ENCODE measurements at places on chromosomes 5 and 9.

DNA sequence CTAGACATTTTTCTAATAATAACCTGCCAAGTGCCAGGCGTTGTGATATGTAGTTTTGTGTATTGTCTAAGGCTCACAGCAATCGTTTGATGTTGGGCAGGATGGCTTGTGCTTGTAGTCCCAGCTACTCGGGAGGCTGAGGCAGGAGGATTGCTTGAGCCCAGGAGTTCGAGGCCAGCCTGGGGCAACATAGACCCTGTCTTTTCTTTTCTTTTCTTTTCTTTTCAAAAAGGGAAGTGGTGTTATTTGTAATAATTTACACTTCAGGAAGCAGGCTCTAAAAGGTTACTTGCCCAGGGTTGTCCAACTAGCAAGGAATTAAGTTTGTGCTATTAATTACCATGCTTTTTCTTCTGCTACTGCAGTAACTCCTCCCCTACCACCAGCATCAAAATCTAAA, 3.2 kb downstream of the ZNF131 start:
- no peak for DNase-seq

DNA sequence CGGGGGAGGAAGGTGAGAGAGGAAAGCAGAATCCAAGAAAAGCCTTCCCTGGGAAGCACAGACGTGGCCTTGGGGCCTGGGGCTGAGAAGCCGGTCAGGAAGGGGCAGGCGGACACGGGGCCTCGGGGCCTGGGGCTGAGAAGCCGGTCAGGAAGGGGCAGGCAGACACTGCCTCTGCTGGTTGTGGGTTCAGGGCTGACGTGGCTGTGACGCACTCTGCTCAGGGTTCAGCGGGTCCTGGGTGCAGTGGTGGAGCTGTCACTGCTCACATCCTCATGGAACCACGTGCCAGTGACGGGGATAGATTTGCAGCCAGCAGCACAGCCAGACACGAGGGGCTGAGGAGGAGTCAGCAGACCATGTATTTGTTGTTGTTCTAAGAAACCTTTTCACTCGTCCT, 12.8 kb downstream of the PAEP start:
- DNase-seq: no peak

DNA sequence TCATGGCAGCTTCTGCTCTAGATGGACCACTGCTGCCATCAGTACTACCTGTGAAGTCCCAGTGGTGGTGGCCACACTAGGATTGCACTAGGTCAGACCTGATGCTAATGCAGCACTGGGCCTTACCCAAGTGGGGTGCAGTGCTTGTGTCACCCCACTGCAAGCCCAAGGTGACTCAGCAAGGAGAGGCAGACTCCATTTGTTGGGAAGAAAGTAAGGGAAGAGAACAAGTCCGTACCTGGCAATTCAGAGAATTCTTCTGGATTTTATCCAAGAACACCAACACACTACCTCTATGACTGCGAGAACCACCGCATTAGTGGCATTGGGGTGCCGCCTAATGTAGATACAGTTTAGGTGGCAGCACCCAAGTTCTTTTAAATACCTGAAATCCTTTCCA, 34.0 kb upstream of the TYRP1 start:
- no peak for DNase-seq

DNA sequence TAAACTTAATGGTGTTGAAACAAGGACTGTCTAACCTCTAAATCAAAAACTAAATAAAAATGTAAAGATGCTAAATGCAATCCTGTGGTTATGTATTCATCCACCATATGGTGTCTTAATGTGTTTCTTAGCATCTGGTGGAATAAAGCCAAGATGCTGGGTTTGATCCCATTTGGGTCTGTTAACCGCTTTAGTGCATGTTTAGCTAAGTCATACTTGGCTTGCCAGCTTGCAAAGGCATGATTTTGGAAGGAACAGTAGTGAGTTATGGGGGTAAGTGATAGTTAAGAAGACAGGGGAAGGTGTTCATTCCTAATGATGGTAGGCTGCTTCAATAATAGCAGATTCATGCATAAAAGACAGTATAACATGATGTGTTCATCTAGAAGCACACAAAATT, 139.0 kb upstream of the SLC27A6 start:
- DNase-seq: no peak

DNA sequence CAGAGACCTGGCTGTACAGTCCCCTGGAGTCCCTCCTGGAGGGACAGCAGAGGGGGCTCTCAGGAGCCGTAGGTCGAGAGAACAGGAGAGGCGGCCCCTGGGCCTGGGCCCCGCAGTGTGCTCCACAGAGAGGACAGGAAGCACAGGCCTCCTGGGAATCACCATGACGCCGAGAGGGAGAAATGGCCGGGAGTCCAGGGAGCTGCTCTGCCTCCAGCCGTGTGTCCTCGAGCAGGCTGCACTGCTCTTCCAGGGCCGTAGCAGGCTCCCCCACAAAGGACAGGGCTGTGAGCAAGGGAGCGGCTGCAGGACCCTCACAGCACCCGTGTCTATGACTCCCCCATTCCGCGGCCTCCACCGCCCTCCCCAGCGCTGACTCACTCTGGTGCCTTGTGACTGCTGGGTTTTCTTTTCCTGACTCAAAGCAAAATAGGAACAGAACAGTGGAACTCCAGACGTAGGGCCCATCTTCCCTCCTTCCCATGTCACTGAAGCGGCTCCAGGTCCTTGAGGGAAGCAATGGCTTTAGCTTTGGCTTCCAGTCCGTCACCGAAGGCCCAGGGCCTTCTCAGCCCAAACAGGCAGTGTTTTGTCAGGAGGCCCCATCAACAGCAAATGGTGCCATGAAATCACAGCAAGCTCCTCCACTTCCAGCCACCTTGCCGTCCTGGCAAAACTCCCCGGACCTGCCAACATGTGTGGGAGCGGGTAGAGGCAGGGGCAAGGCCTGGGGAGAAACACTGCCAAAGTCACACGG, 114.2 kb downstream of the LHFPL2 start:
- DNase-seq: no peak

GRCh38 chr9:85451680-85452079, 290.1 kb downstream of the AGTPBP1 start:
- DNase-seq: no peak

DNA sequence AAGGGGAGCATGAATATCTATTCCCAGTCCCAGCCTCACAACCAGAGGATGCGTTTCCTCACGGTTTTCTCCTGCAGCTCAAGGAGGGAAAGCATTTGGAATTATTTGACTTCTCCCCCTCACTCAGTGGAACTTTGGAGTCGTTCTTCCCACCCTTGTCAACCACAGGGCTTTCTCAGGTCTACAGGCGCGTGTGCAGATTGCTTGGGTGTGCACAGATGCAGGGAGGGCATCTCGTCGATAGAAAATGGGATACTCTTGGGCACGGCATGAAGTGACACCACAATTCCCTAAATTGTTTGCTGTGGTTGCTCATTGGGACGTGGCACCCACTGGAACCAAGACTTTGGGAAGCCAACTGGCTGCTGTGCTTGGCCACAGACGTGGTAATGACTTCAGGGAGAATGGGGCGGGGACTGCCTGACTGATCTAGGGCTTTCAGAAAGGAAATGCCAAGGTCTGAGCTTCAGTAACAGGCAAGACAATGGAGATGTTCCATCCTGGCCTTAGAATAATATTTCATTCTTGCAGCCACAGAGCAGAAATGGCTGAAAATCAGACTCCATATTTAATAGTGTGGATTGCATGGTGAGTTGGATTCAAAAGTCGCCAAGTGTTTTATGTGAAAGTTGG, 12.2 kb upstream of the OBP2B start:
- no peak for DNase-seq

DNA sequence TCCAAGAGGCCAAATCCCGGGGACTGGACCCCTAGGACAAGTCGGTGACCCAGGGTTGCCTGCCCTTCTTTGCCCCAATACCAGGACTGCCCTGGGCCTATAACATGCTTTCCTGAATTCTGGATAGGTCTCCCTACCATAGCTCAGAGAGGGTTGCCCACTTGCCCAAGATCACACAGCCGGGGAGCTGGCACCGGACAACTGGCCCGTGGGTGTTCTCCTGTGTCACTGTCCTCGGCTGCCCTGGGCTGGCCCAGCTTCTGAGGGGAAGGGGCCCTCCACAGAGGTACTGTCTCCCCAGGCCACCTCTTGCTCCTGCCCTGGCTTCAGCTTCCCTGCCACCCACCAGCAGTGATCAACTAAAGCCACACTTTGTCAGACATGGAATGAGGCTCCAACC, 28.8 kb upstream of the TTLL11 start:
- no peak for DNase-seq

- DNase-seq: no peak
Observed at GRCh38 chr5:55680353-55680752, 31.8 kb downstream of the SLC38A9 start.

DNA sequence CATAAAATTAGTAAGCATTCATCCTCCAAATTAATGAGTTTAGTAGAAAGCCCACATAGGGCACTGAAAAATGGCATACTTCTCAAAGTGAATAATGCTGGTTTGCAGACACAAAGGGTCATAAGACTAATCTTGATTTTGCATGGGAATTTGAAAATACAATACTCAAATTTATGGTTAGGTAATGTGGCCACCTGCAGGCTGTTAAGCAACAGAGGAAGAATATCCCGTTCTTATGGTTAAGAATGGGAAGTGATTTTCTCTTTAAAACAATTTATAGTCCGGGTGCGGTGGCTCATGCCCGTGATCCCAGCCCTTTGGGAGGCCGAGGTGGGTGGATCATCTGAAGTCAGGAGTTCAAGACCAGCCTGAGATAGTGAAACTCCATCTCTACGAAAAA, 9.4 kb upstream of the PLCXD3 start:
- DNase-seq: no peak

- no peak for DNase-seq
Observed at GRCh38 chr5:158165647-158166046, 306.7 kb upstream of the CLINT1 start.

- DNase-seq: no peak
Observed at GRCh38 chr5:119355244-119355638, 578 bp upstream of the TNFAIP8 start.

GRCh38 chr9:125447202-125447802, 185.7 kb downstream of the GAPVD1 start:
- no peak for DNase-seq

DNA sequence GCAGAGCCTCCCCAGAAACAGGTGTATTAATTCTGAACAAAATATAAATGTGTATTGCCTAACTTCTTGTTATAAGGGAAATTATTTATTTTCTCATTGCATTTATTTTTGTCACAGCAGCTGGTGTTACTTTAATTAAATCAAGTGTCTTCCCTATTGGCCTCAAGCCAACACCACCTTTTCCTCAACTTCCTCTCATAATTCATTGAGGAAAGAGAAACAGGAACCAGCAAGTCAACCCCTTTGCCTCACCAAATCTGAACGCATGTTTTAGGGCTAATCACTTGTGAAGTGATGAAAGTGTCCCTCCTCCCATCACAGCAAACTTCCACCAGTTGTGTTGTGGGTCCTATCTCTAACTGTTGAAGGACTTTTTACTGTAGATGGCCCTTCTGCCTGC, 73.1 kb downstream of the DIRAS2 start:
- peak; percentile 2 for DNase-seq

GRCh38 chr5:89733772-89734171, 675.8 kb downstream of the CETN3 start:
- DNase-seq: no peak

DNA sequence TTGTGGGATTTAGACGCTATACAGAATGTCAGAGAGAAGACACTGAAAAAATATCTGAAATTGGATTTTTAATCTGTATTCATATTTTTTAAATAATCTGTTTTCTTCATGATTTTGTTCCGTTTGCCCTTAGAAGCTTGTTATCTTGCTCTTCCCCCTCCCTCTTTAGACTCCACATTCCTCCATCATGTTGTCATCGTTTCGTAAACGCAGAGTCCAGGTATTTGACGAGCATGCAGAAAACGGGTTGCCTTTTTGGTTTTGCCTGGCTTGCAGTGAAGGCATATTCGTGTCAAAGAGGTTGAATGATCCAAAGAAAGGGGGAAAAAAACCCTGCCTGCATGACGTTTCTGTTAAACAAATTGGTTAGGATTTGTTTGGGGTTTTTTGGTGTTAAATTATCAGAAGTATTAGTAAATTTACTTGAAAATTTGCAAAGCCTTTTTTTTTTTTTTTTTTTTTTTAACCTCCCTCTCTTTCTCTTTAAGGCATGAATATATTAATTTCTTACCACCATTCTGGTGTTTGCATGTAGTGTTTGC, 2.9 kb downstream of the SPTAN1 start:
- DNase-seq: no peak

DNA sequence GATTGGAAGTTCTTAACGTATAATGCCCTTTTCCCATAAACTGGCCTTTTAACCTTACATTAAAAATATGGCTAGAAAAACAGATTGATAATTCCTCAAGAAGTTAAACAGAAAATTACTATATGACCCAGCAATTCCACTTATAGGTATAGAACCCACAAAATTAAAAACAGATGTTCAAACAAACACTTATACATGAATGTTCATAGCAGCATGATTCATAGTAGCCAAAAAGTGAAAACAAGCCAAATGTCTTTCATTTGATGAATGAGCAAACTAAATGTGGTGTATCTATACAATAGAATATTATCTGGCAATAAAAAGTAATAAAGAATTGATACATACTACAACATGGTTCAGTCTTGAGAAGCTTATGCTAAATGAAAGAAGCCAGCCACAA, 35.5 kb downstream of the POU5F2 start:
- DNase-seq: no peak

- DNase-seq: no peak
Observed at GRCh38 chr9:135508211-135508820, 7.8 kb downstream of the MRPS2 start.

DNA sequence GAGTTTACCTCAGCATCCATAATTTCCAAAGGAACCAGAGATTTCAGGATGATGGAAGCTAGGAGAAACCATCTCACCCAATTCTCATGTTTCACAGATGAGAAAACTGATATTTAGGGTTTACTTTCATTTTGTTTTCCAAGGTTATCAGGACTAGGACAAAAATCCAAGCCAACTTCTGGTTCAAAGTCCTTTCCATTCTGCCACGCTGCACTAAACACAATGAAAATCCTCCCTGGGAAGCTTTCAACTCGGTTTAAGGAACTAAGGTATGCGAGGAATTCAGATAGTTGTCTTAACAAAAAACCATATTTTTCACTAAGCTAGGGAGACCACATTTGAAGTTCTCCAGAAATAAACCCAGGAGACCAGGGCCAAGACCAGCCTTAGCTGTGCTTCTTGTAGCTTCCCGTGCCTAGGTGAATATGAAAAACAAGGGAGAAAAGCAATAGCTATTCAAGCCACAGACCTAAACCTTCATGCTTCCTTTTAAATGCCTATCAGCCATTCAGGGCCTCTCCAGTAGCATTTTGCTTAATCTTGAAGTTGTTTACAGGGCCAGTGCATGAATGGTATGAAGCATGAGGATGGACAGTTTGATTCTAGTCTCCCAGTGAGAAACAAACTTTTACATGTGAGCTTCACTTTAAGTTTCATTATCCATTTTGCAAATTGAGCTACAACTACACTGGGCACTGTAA, 167.9 kb downstream of the DENND1A start:
- DNase-seq: no peak

GRCh38 chr5:143550986-143551630, 147.6 kb upstream of the NR3C1 start:
- no peak for DNase-seq
